ENCODE measurements at places on chromosomes 6 and 20.

GRCh38 chr20:44836601-44837120 lies 26.3 kb upstream of the RIMS4 start:
- no peak for DNase-seq
- no peak overlapping the region for H3K27ac ChIP-seq
- H3K27me3 ChIP-seq: peaks cover 24% of the 10 kb centered on the region

DNA sequence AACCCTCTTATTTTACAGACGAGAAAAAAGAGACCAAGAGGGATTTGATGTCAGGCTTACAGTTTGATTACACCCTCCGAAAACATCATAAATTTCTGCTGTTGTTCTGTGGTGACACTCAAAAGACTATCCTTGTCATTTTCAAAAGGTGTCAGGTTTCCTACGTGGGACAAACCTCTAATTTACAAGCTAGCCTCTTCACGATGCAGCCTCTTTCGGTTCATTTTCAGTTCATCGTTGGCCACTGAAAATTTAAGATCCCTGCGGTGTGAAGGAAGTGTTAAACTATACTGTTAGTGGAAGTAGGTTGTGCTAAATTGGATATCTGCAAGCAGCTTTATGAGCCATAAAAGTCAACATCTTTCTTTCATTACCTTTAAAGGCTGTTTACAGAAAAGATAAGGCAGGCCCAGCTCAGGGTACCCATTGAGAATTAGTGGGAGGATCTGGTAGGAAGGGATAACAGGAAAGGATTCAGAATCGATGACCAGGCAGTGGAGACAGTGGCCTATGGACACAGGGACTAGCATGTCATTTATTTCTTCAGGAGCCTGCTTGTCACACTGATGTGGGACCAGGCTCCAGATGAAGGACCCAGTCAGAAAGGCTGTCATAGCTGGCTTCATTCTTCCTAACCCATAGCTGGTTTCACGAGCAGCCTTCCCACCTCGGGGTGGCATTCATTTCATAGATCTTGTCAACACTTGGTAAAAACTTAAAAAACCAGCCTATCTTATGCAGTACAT lies 329.1 kb upstream of the SOX4 start:
- H3K27me3 ChIP-seq: peaks cover 3% of the 10 kb centered on the region
- H3K36me3 ChIP-seq: no peaks in the 10 kb centered on the region
- H3K4me1 ChIP-seq: no peaks in the 10 kb centered on the region

DNA sequence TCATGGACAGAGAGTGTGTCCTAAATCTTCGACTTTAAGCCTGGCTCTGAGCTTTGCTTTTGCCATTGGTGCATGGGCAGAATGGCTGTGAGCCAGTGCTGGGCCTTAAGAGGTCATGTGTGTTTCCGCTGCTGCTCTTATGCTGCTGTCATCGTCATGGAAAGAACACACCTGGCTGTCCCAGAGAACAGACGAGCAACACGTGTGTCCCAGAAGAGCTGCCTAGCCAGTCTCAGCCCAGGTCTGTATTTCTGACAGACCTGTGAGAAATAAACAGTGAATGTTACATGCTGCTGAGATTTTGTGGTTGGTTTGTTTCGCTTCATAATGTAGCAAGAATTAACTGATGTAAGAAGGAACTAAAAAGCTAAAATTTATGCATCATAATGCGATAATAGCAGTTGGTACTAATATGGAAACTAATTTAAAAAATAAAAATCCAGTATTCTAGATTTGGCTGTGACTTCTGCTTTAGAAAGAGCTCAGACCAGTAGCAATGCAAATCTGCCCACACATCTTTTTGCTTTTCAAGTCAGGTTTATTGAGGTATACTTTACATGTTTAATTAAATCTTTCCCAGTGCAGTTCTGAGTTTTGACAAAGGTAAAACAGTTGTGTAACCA lies 11.5 kb upstream of the SCP2D1 start:
- H3K36me3 ChIP-seq: no peaks in the 10 kb centered on the region
- no peak overlapping the region for H3K27ac ChIP-seq
- H3K4me1 ChIP-seq: no peaks in the 10 kb centered on the region
- no peaks in the 10 kb centered on the region for H3K27me3 ChIP-seq
- DNase-seq: no peak

GRCh38 chr20:63310265-63310991 lies 17.4 kb downstream of the COL20A1 start:
- no peak overlapping the region for H3K4me3 ChIP-seq
- H3K4me1 ChIP-seq: peaks cover 6% of the 10 kb centered on the region
- DNase-seq: peak; percentile 37

DNA sequence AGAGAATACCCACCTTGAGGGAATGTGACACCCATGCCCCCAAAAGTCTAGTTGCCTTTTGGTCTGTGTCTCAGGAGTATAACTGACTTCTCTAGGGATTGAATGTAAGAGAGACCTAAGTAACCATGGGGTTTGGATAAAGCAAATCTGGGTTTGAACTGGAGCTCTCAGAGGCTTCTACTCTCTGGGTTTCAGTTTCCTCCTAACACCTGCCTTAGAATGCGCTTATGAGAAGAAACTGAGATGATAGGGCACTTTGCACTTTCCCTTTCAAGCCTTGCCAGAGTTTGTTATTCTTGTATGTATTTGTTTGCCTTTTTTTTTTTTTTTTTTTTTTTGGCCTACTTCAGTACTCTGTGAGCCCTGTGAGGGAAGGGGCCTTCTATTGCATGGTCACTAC lies 19.4 kb downstream of the SDHAF4 start:
- no peak overlapping the region for H3K27ac ChIP-seq
- no peak for DNase-seq
- H3K4me3 ChIP-seq: no peak overlapping the region

DNA sequence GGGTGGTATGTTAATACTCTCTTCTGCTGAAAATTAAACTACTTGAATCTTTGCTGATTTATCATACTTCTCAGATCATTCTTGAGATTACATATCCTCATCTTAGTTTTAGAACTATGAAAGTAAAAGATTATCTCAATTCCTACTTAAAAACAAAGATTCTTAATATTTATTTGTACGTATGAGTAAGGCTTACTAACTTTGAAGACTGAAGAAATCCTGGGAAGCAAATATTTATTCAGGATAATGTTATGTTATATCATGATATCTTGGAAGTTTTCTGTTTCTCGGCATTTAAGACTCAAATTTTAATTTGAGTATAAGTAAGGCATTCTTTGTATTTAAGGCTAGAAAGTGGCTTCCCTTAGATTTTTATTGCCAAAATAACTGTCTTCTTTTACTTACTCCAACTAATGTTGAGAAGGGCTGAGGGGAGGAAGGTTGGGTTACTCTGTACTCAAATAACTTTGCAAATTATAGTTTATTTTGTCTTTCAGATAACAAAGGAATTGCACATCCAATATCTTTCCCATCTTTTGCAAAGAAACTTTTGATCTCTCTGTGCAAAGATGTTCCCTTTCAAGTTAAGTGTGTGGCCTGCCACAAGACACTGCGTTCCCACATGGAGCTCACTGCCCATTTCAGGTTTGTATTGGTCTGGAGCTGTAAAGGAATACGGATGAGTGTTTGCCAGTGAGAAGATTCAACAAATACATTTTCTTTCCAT lies 30.5 kb upstream of the BAG2 start:
- H3K4me1 ChIP-seq: no peaks in the 10 kb centered on the region
- H3K27me3 ChIP-seq: no peaks in the 10 kb centered on the region
- DNase-seq: peak; percentile 5
